Effector memory CD8-positive, alpha-beta T cell (primary cell): ENCODE measurements at places on chromosomes 5 and 9.

DNA sequence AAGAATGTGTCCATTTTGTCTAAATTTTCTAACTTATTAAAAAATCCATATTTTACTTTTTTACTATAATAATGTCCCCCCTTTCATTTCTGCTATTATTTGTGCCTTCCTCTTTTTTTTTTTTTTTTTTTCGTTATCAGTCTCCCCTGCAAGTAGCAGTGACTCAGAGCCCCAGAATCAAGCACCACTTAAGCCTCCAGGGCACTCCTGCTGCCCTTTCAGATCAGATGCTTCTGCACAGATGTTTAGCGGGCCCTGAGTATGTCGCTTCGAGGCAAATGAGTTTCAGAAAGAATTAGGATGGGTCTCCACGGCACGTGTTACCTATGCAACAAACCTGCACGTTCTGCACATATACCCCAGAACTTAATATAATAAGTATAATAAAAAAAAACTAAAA, 11.7 kb downstream of the MED7 start:
- DNase-seq, result no peak

- no peak for DNase-seq
These were observed 16.2 kb upstream of the MED10 start for GRCh38 chr5:6394429-6395101.

- DNase-seq, result no peak
These were observed 360.9 kb downstream of the KDM4C start for GRCh38 chr9:7118633-7119032.

GRCh38 chr5:42583322-42583721, 160.1 kb downstream of the GHR start:
- peak; percentile 7 for DNase-seq

GRCh38 chr9:30522061-30522460, 1862.4 kb upstream of the ACO1 start:
- DNase-seq, result no peak

GRCh38 chr9:92507005-92507404, 24.7 kb upstream of the ASPN start:
- no peak for DNase-seq

- DNase-seq, result no peak
These were observed 482.8 kb downstream of the ELAVL2 start for GRCh38 chr9:23343226-23343625.

DNA sequence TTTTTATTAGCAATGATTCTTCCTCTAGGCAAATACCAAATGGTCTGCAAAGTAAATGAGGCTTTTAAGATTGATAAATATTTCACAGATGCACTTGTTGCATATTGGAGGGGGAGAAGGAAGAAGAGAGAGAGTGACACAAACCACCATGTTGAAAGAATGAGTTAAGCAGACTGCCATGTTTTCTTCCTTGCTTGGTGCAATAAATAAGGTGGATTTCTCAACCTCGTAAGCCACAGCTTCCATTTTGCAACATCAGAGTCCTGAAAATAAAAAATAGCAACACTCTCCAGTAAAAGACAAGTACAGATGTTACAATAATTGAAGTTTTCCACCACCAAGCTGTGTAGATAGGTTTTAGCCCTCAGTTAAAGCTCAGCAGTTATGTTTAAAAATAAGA, 202.9 kb downstream of the SGCD start:
- DNase-seq, result no peak

DNA sequence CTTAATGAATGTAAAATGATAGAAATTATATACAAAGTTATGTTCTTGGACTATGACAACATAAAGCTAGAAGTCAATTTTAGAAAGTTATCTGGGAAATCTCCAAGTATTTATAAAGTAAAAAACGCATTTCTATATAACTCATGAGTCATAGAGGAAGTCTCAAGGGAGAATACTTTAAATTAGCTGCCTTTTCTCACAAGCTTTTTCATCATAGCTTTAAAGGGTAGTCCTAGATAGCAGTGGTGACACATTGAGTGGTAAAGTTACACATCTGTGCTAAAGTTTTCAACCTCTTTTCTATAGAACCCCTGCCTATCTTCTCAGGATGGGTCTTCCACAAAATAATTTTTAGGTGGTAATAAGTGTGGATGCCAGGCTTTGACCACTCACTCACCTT, 598.3 kb upstream of the FAM174A start:
- no peak for DNase-seq

DNA sequence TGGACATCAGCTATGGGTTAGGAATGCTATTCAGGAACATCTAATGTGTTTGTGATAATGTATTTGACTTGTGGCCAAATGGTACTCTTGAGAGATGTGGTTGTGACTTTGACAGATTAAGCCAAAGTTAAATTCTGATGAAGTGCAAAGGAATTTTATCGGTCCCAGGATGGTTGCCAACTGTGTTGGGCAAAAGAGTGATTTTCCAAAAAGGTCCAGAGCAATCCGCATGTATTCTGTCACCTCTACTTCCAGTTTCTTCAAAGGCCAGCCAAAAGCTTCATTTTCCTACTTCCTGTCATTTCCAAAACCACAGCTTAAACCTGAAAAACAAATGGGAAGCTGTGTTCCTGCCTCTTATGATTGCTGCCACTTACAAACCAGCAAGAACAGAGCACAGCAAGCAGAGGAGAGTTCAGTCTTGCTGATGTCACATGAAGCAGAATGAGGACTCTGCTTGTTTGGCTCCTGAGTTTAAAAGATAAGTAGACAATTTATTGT, 59.8 kb downstream of the MARCHF3 start:
- DNase-seq, result no peak

- DNase-seq, result no peak
These were observed 19.5 kb downstream of the RAD1 start for GRCh38 chr5:34895641-34896419.
